BE2C (cell line): ENCODE measurements at places on chromosomes 7 and 10.

- no peak for DNase-seq
These were observed 270.9 kb downstream of the GLRX3 start for GRCh38 chr10:130407052-130407451.

DNA sequence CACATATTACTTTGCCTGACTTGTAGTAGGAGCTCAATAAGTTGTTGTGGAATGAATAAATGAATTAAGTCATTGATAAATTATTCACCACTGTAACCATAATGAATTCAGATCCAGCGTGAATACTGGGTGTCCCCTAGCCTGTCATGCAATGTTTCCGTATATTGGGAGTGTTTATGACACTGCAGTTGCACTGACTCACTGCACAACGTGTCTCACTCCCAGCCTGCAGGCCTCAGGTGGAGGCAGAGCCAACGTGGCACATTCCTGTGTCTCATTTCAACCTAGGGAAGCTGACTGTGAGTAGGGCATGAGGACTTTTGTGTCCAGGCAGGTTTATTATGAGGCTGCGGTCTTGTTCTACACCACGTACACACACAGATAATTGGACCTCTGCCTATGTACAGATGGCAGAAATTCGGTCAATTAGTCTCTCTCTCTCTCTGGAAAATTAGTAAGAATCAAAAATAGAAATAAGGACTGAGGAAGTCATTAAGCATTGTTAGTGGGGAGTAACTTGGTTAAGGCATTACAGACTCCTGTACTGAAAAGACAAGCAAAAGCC is 299.1 kb upstream of the IGFBP3 start:
- no peak for DNase-seq

DNA sequence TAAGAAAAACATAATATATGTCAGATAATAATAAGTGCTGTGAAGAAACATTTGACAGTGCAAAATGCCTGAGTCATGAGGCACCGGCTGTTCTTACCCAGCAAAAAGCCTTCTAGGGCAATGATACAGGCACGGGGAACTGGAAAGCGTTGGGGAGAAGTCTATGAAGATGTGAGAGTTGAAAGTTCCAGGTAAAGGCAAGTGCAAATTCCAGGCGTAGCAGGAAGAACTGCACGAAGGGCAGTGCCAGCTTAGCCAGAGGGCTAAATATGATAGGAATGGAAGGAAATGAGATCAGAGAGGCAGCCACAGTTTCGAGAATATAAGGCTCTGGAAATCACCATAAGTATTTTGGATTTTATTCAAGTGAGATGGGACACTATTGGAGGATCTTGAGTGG is 87.0 kb downstream of the IPMK start:
- no peak for DNase-seq

GRCh38 chr10:21969326-21970287 is 33.9 kb downstream of the DNAJC1 start:
- DNase-seq: no peak

DNA sequence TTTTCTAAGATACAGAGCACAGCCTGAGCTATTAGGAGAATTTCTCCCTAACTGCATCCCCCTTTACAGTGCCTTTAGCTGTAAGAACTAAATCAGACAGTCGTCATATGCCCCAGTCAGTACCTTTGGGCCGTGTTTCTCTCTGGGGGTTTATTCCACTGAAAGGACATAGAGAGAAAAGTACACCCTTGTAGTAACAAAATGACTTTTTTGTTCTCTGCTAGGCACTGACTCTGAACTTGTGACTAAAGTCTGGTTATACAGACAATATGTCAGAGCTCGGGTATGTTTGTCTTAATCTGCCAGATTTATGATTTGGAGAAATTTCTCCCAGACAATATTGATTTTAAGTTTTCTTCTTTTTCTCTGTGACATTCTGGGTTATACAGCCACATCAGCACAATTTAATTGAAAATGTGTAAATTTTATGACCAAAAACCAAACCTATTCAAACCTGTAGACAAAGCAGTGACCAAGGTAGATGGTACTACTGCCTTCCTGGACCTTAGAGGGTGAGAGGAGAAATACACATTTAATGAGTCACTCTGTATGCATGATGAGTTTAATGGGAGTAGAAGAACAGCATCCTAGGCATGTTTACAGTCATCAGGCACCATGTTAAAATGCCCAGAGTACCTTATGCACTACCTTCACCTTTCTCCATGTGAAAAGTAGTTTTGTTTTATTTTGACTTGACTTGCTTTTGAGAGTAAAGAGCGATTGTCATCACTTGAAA is 156.1 kb upstream of the PLXDC2 start:
- DNase-seq: no peak

GRCh38 chr10:118692872-118693271 is 61.9 kb downstream of the CACUL1 start:
- no peak for DNase-seq

- DNase-seq: no peak
These were observed 400.1 kb downstream of the TNS3 start for GRCh38 chr7:47181746-47182361.

- no peak for DNase-seq
These were observed 78.5 kb downstream of the OAT start for GRCh38 chr10:124340033-124340760.
